ENCODE measurements at places on chromosomes 7 and 10.

- no peak for DNase-seq
Observed at GRCh38 chr10:46550076-46550790, 6.2 kb downstream of the GPRIN2 start.

- DNase-seq, result no peak
Observed at GRCh38 chr10:97538839-97539238, 33.7 kb upstream of the ANKRD2 start.

GRCh38 chr10:126470991-126471390 lies 82.7 kb upstream of the ADAM12 start:
- no peak for DNase-seq

- DNase-seq, result no peak
Observed at GRCh38 chr10:48907730-48908129, 31.9 kb downstream of the LRRC18 start.

GRCh38 chr7:20786049-20786412 lies 655 bp downstream of the SP8 start:
- DNase-seq, result no peak

DNA sequence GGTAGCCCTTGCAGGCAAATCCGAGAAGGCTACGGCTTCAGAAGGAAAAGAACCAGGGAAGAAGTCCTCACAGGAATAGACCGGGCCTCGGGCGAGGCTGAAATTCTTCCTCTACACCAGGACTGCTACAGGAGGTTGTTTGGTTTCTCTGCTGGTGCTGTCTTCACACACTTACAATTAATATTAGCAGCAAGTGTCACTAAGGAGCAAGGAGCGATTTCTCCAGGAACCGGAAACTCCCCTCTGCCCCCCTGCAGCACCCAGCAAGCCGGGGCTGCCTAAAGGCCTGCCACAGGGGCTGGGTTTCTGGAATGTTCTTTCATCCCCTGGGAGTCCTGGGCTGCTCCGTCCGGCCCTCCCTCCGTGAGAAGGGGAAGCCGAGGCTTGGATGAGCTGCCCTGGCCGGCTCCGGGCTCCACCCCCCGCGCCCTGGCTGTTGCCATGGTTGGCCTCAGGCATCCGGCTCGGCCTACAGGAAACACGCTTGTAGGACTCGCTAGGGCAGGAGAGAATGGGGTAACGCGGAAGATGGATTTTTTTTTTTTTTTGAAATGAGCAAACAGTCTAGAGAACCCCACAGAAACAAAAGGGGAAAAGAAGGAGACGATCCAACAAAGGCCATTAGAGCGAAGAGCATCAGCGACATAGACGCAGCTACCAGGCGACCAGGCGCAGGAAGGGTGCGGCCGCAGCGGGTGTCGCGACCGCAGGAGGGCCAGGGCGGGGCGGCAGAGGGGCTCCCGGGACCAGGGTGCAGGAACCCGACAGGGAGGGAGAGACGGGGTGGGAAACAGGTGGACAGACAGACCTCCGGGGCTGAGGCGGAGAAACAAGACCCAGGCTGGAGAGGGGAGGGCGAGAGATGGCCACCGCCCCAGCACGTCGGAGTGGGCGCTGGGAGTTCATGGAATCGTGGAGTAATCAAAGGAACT lies 33.0 kb downstream of the EN2 start:
- no peak for DNase-seq

GRCh38 chr7:116261904-116262303 lies 51.6 kb downstream of the TES start:
- DNase-seq, result no peak

GRCh38 chr10:68997211-68997610 lies 8.6 kb downstream of the KIFBP start:
- no peak for DNase-seq

DNA sequence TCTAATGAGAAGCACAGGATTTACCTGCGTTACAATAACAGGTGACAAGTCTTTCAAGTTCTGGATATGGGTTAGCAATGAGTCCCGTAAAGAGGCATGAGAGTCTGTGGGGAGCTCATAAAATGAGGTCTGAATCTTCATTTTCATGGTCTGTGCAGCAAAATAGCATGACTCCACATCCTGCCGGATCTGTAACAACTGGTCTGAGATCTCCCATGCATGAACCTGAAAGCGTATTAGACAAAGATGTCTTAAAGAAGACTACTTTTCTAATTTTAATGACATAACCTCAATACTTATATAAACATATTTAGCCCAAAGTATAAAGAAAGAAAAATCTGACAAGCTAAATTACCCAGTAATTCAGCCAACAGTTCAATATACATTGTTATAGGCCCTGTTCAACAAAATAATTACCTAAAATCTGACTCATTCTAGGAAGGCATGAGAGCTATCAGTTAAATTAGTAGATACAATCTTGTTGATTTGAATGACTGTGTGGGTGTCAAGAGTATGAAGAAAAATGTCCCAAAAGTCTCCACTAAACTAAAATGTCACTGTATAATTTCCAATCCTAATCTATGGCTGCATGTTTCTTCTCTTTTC lies 36.9 kb downstream of the TNPO3 start:
- no peak for DNase-seq

GRCh38 chr10:11184093-11184492 lies 166.4 kb downstream of the CELF2 start:
- DNase-seq, result no peak

- DNase-seq, result no peak
Observed at GRCh38 chr10:85916994-85917573, 449.5 kb downstream of the GRID1 start.

DNA sequence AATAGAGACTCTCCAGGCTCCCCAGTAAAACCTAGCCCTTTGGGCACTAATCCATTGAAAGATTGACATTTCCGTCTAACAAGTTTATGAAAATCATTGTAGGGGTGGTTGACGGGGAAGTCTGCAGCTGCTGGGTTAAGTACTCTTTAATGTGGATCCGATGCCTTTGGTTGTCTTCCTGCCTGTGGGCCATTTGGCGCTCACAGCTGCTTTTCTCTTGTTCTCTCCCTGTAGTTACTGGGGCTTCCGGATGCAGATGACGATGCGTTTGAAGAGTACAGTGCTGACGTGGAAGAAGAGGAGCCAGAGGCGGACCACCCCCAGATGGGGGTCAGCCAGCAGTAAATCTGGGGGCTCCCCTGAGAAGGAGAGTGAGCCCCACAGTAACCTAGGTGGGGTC lies 22.4 kb downstream of the MTURN start:
- no peak for DNase-seq

DNA sequence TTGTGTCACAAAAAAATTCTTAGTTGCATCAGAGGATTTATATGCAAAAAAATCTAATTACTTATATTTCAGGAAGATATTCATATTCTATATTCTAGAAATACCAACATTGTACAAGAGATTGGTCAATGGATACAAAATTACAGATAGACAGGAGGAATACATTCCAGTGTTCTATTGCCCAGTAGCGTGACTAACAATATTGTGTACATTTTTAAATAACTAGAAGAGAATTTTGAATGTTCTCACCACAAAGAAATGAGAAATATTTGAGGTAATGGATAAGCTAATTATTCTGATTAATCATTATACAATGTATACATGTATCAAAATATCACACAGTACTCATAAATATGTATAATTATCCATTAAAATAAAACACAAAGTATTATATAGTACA lies 253.3 kb downstream of the IPMK start:
- DNase-seq, result no peak

DNA sequence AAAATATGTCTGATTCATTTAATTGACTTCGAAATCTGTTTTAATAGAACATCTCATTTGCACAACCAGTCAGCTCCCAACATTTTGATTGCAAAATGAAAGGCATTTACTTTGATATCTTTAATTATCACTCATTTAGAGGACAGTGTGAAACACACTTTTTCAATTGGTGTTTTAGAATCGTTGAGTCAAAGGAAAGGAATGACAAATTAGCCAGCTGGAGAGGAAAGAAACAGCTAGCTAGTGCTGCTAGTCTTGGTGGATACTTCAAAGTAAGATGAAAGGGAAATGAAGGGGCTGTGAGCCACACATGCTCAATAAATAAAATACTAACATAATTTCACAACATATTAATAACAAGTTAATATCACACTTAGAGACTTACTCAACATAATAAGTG lies 570.2 kb downstream of the PHTF2 start:
- DNase-seq, result no peak

DNA sequence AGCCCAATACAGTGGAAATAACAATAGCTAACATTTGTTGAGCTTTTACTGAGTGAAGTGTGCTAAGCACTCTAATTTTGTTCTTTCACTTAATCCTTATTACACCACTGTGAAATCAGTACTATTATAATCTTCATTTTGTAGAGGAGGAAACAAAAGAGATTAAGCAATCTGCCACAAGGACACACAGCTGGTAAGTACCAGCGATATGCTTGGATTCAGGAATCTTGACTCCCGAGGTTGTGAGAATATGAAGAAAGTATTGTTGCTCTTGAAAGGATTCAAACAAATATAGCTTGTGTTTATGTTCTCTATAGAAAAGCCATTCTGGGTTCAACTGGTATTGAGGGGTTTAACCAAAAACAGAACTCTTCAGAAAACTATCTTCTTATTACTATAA lies 93.7 kb upstream of the HECTD2 start:
- DNase-seq, result no peak

DNA sequence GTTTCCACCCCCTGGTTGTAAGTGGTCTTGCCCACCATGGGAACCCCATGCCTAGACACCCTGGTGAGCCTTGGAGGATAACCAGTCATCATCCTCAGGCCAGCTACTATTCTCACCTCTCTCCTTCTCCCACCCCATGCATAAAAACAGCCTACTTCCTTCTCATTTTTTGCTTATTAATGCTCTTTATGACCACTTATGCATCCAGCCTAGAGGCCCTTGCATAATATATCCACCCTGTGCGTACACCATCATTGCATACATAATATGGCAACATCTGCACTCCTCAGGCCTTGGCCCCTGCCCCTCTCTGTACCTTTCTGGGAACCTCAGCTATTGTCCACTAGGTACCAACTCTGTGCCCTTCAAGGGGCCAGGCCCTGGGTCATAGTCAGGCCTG lies 91.0 kb downstream of the CDH23 start:
- no peak for DNase-seq

GRCh38 chr7:36862771-36863261 lies 138.5 kb upstream of the AOAH start:
- no peak for DNase-seq

DNA sequence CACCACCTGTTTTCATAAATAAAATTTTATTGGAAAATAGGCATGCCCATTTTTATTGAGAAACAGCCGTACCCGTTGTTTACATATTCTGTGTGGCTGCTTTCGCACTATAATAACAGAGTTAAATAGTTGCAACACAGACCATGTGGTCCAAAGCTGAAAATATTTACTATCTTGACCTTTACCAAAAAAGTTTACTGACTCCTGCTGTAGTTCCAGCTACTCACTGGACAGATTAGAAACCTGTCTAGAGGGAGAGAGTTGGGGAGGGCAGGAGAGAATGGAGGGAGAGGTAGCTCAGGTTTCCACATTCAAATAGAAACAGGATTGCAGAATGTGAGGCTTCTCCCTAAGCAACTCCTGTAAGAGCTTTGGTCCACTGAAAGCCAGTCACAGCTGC lies 55.1 kb upstream of the GLCCI1 start:
- DNase-seq, result no peak

DNA sequence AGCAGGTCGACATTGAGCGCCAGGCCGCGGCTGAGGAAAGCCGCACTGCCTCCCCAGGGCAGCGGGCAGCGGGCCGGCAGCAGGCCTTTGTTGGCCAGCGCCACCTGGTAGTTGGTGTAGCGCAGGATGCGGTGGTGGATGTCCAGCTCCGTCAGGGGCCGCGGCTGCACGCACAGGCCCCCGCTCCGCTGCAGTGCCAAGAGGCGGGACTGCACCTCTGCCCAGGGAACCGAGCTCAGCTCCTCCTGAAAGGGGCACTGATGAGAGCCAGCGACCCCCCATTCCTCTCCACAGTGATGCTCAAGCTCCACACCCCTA lies 5.2 kb downstream of the ATG9B start:
- DNase-seq, result no peak

DNA sequence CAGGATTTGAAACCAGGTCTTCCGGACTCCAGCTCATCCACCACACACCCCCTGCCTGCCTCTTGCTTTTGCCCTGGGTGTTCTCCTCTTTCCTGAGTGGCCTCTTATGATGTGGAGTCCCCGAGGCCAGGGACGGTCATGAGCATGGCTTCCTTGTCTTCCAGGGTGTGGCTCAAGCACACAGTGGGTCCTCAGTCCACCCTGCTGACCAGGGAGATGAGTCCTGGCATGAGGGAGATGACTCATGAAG lies 32.8 kb downstream of the DNAJB12 start:
- DNase-seq, result no peak

DNA sequence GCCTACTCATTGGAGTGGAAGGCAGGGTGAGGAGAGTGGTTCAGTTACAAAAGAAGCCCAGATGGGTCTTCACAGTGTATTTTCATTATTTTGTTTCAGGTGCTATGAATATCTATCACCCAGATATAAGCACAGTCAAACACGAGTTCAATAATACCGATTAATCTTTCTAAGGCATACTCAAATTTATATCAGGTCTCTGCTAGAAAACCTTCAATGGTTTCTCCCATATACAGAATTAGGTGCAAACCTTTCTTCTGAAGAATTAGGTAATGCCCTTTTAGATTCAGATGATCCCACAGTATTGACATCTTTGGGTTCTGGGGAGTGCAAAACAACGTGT lies 14.7 kb upstream of the HPS1 start:
- DNase-seq, result no peak

DNA sequence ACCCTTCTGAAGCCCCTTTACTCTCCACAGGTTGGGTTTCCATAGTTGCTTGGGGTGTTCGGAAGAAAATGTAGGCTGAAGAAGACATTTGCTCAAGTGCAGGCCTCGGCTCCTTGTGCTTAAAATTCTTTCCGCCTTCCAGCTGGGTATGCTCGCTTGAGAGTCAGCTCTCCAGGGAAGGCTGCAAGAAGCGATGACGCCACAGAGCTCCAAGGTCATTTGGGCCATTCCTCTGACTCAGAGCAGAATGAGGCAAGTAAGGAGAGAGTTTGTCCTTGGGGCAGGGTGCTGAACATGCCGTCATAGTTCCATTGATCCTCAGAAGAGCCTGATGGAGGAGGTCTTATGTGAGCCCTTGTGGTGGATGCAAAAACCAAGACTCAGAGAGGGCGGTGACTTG lies 27.4 kb upstream of the HSPA12A start:
- DNase-seq, result no peak

- DNase-seq, result no peak
Observed at GRCh38 chr10:103845972-103846371, 9.4 kb downstream of the SH3PXD2A start.

GRCh38 chr10:92146107-92146506 lies 144.8 kb downstream of the CPEB3 start:
- no peak for DNase-seq
